NCI-H2171 treated with DMSO at 0.1 percent for 48 hours (cell line): ENCODE measurements at places on chromosomes 6 and 20.

DNA sequence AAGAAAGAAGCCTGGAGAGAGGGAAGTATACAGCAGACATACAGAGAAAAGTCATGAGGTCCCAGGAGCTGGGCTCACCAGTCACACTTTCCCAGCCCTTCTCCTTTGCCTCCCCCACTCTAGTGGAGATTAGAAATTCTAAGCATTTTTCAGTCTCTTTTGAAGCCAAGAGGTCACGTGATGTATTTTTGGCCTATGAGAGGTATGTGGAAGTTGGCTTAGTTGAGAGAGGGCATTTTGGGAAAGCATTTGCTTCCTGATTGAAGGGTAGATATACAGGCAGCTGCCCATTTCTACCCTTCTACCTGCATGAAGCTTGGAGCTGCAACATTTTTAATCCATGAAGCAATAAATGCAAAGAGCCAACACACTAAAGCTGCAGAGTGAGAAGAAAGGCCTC lies 106.0 kb upstream of the TNFAIP3 start:
- no peak for DNase-seq

DNA sequence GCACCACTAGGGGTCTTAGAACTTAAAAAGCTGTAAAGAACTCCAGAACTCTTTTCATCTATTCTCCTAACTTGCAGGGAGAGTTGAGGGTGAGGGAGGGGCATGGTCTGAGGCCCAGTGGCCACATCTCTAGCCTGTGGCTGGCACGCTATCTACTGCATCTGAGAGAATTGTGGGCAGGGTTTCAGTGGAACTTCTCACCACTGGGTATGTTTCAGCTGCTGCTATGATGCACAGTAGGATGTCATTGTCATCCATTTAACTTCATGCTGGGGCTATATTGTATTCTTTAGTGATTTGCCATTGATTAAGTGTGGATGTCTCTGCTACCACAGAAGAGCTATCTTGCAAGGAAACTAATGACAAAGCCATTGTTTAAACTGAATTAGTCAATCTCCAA lies 4.5 kb downstream of the TMEM14A start:
- no peak for DNase-seq

- DNase-seq: no peak
Observed at GRCh38 chr6:13515912-13516311, 28.5 kb upstream of the GFOD1 start.

- no peak for DNase-seq
Observed at GRCh38 chr6:22041797-22042480, 254.9 kb downstream of the PRL start.

GRCh38 chr20:21360705-21361104 lies 36.6 kb downstream of the NKX2-4 start:
- no peak for DNase-seq

DNA sequence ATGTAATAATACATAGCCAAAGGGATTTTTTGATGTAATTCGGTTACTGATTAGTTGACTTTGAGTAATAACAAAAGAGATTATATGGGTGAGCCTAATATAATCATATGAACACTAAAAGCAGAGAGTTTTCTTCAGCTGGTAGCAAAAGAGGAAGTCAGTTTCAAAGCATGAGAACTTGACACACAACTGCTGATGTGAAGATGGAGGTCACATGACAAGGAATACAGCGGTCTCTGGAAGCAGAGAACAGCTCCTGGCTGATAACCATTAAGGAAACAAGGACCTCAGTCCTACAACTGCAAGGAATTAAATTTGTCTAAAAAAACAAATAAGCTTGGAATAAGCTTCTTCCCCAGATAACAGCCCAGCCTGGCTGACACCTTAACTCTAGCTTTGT lies 154.5 kb upstream of the PRND start:
- DNase-seq: no peak

GRCh38 chr20:11454966-11455799 lies 462.5 kb upstream of the BTBD3 start:
- DNase-seq: no peak

- no peak for DNase-seq
Observed at GRCh38 chr6:2213086-2213485, 32.3 kb downstream of the GMDS start.

DNA sequence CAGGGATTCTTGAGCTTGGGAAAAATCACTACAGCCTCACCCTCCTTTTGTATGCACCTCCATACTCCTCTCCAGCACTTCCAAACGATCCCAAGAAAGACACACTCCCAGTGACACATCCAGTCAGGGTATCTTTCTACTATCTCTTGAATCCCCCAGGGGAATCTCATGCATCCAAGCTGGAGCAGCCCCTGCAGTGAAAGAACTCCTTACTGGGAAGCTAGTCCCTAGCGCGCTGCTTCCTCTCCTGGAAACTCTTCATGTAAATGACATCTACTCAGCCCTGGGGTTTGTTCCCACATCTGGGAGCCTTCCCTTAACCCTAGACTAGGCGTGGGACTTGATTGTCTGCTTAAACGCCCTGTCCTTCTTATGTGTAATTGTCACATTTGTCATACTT lies 329.1 kb upstream of the QKI start:
- no peak for DNase-seq
